ENCODE measurements at places on chromosomes 7 and 10.

DNA sequence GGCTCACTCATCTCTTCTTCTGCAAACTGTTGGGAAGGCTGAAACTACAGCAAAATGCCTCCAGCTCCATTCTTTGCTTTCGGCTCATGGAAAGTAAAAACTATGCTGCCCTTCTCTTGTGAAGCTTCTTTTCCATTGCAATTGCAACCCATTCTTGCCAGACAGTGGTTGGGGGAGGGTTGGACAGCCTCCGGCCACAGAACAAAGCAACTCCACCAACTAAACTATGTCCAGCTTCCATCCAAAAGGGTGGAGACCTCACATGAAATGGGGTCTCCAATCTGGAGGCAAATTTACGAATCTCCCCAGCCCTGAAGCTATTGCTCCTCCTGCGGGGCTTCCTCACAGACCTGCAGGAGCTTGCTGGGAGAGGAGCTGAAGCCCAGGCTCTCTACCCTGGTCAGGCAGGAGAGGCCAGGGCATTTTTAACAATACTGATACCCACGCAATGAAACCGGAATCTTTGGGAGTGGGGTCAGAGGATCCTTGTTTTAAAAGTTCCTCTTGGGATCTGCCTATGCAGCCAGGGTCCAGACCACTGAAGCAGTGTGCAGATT lies 549 bp downstream of the GPNMB start:
- DNase-seq = no peak

DNA sequence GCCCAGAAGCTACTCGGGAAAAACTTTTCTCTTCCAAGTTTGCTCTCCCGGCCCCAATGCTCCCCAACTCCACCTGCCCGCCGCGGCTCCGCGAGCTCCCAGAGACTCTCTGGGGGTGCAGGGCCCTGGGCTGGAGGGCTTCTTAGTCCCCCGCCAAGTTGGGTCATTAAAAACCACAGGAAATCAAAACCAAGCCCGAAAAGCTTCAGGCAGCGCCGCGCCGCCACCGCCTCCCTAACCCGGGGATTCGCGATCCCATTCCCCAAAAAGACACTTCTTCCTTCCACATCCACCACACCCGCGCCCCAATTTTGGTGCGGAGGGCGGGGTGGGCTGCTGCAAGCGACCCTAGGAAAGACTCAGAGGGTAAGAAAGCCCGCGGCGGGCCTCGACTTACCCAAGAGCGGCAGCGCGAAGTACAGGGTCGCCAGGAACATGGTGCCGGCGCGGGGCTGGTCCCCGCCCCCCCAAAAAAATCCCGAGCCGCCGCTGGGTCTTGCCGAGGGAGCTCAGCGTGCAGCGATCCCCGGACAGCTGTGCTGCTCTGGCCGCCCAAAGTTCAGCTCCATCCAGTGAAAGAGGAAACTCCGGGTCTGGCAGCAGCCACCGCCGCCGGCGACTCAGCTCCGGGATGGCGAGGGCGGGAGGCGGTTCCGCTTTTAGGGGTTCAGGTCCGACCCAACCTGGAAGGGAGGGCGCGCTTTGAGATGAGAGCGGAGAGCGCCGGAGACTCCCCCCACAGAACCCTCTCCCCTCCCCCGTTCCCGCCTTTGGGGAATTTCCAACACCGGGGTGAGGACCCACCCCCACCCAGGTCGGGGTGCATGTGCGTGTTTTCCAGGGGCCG lies 1.2 kb downstream of the GFRA1 start:
- peak; percentile 71 for DNase-seq

GRCh38 chr10:58331646-58332045 lies 3.2 kb upstream of the UBE2D1 start:
- DNase-seq = no peak

- DNase-seq = no peak
Measured at GRCh38 chr7:34115503-34115902, 210.2 kb downstream of the BMPER start.

DNA sequence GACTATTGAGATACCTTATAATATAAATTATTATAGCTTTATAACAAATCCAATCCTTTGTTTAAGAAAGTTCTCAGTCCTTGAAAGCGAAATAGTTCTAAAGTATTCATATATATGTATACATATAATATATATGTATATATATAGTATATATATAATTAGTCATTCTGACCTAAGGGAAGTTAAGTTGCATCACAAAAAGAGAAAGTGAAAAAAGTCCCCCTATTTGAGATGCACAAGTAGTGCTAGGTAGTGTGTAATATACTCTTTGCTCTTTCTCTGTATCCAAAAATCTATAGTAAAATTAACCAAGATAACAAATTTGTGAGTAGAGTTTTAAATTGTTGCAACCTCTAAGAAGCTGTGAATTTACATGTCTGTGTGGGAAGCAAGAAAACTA lies 13.3 kb upstream of the IFIT1B start:
- DNase-seq = no peak

GRCh38 chr7:86645676-86646276 lies 2.1 kb downstream of the GRM3 start:
- DNase-seq = no peak

DNA sequence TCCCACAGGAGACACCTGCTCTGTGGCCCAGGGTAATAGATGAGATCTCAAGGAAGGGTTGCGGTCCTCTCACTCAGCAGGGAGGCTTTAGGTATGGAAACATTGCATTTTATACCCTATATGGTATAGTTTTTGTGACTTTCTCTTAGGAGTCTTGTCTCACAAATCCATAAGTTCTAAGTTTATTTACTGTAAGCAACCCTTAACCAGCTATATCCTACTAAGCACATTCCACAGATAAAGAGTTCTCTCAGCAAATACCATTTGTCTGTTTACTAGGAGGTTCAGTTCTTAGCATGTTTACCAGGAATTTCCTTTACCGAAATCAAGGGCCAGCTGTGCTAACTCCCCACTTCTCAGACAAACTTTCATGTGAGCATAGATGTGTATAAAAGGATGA lies 66.9 kb downstream of the ANLN start:
- DNase-seq = no peak

DNA sequence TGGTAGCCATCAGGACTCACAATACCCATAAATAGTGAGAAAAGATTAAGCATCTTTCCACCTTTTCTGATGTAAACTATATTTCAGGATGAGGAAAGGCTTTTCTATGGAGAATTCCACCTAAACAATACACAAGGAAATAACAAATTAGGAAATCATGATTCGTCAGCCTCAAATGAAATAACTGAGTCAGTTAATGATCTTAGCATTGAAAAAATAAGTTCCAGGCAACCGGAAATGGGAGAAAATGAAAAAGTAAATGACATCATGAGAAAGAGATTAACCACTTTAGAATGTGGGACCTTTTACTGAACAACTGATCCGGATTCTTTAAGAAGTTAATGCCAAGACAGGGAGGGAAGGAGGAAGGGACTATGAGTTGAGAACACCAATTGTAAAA lies 742.3 kb downstream of the TNS3 start:
- no peak for DNase-seq

GRCh38 chr7:82755705-82756551 lies 312.4 kb upstream of the CACNA2D1 start:
- DNase-seq = no peak

Data from H1 (cell line).